ENCODE measurements at places on chromosomes 4 and X. TPM values are rescaled to one million over a fixed set of nuclear protein-coding genes. Genes with fewer than 3 reads are reported as not detected.

The FDCSP gene
- total RNA-seq: not detected

The NAA11 gene
- total RNA-seq: not detected

The CXCL5 gene
- 0.80 TPM for total RNA-seq

The VSIG1 gene
- 2.4 TPM for total RNA-seq

The ARHGEF6 gene
- total RNA-seq: 4.4 TPM

The NOX1 gene
- total RNA-seq: not detected

The TRIM61 gene
- not detected for total RNA-seq

The CENPVL2 gene
- not detected for total RNA-seq

Data from thoracic aorta endothelial cell (primary cell).